ENCODE measurements at places on chromosomes 3 and 15.

GRCh38 chr3:172072543-172072942, 33.2 kb downstream of the FNDC3B start:
- no peak for DNase-seq

GRCh38 chr3:102124282-102124681, 275.0 kb downstream of the NFKBIZ start:
- DNase-seq: no peak

- no peak for DNase-seq
Measured at GRCh38 chr3:80050826-80051601, 283.2 kb upstream of the ROBO1 start.

DNA sequence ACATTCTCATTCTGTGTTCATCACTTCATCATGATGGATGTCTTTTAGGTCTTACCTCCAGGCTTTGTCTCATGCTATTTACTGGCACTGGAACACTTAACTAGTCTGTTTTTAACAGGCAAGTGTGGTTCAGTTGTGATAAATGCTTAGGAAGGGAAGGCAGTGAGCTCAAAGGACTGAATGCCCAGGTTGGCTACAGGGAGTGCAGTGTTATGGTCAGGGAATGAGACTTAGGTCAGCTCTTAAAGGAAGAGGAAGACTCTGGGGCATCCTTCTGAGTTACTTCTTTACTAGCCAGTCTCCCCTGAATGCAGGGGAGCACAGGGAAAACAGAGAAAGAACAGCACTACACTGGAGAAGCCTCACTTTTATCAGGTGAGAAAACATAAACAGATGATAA, 72.6 kb downstream of the TGFBR2 start:
- DNase-seq: no peak

DNA sequence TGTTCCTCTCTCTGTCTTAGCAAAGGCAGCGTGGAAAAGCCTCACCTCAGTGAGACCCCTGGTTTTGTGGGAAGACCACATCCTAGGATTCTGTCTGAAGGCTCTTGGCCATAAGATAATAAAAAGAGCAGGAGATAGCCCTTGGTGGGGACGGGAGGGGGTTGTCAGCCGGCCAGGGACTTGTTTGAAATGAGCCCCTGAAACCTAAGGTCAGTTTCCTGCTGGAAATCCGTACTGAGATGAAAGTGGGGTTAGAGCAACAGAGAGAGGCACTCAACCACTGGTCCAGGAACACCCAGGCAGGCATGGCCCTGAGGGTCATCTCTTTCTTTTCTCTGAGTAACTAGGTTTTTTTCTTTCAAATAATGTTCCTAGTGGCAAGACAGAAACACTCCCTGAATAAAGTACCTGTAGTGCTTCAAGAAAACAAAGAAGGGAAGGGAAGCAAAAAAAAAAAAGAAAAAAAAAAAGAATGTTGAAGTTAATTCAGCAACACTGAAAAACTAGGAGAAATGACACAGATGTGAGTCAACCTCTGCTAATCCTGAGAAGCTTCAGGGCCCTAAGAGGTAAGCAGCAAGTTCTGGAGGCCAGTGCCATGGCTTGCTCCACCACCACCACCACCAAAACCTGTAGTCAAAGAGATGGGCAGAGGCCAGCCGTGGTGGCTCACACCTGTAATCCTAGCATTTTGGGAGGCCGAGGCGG, 3.2 kb downstream of the ITGB5 start:
- no peak for DNase-seq

DNA sequence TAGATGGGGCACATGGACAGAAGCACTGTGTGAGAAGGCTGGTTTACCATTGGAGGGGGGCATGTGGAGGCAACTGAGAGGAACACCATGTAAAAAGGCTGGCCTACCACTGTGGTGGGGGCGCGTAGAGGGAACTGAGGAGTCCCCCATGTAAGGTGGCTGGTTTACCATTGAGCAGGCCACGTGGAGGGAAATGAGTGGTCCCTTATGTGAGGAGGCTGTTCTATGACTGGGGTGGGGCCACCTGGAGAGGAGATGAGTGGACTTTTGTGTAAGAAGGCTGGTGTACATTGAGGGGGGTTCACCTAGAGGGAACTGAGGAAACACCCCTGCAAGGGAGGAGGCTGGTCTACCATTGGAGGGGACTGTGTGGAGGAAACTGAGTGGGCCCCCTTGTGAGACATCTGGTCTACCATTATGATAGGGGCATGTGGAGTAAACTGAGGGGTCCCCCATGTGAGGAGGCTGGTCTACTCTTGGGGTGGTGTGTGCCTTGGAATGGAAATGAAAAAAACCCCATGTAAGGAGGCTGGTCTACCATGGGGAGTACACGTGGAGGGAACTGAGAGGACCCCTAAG, 156.9 kb downstream of the FBLN2 start:
- DNase-seq: no peak

DNA sequence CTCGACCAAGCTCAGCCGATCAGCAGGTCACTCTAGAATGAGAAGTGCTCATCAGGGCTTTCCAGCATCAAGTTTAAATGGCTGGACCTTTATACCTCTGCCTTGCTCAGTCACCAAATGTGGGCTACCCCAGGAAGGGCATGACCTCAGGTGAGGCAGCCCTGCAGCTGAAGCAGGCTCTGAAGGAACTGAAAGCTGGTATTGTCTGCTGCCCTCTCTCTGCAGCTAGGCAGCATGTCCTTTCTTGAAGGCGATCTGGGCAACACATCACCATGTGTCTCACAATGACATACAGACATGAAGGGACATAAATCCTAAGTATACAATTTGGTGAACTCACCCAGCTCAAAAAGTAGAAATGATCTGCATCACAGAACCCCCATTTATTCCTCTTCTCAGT, 38.7 kb upstream of the ARID3B start:
- DNase-seq: no peak
